Fibroblast of gingiva (primary cell): ENCODE measurements at places on chromosomes 2 and 18.

- DNase-seq: no peak
These were observed 242.6 kb downstream of the RIT2 start for GRCh38 chr18:42872838-42873237.

DNA sequence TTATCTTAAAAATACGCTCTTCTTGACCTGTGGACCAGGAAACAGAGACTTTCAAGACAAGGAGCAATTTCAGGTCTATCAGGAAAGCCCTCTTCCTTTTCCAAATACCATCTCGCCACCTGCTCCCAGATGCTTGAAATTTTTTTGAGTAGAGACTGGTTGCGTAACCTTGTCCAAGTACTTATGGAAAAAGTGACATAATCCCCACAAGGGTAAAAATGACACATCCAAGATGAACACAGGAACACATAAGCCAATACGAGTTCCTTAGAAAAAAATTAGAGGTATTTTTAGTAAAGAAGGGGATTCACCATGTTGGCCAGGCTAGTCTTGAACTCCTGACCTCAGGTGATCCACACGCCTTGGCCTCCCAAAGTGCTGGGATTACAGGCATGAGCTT, 1.8 kb downstream of the SERPINB13 start:
- DNase-seq: no peak

GRCh38 chr18:21439431-21439846, 161.1 kb downstream of the ESCO1 start:
- DNase-seq: peak; percentile 81

GRCh38 chr18:66993492-66993891, 389.6 kb upstream of the CDH19 start:
- no peak for DNase-seq

DNA sequence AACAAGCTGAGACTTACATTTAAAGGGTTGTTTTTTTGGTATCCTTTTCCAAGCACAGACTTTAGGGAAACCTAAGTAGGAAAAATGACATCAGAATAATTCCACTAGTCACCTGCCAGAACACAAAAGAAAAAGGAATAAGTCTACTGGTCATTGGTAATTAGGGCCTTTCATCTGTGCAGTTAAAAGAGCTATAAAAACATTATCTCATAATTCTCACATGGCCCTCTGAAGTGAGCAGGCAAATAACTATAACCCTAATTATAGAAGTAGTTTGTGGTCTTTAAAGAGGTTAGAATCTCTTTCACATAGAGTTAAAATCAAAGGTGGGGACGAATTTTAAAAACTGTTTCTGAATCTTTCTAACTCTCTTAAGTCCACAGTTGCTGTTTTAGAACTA, 111.1 kb upstream of the B3GNT2 start:
- DNase-seq: no peak
